ENCODE measurements at places on chromosomes 5 and 9.

- no peak for DNase-seq
Observed at GRCh38 chr5:111224561-111225345, 569 bp downstream of the CAMK4 start.

DNA sequence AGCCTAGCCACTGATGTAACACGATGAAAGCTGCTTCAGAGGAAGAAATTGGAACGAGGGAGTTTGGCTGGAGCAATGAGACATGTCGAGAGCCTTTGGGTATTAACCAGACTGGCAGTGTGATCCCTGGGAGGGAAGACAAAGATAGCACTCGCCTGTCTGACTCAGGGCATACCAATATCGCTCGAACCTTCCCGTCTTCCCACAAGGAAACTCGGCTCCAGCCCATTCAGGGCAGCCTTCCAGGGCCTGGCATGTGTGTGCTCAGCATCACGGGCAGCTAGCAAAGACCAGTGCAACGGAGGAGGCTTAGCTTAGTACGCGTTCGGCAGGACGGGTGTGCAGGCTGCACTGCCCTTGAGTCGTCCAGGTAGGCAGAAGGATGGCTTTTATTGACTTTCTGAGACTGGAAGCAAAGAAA is 356.9 kb upstream of the WWC1 start:
- DNase-seq = no peak

DNA sequence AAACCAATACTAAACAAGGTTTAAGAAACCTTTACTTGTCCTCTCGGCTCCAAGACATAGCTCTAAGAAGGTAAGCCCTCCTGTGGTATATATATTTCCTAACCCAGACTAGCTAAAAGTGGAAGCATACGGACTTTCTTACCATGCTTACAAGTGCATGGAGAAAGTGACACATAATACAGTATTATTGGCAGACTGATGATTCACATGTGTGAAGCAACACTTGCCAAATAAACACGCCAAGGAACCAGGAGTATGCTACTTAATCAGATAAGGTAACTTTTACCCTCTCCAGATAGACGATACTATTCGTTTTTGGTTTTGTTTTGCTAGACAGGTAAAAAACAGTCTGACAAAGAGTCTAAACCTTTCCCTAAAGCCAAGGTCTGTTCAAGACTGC is 264.1 kb downstream of the MLLT3 start:
- no peak for DNase-seq

DNA sequence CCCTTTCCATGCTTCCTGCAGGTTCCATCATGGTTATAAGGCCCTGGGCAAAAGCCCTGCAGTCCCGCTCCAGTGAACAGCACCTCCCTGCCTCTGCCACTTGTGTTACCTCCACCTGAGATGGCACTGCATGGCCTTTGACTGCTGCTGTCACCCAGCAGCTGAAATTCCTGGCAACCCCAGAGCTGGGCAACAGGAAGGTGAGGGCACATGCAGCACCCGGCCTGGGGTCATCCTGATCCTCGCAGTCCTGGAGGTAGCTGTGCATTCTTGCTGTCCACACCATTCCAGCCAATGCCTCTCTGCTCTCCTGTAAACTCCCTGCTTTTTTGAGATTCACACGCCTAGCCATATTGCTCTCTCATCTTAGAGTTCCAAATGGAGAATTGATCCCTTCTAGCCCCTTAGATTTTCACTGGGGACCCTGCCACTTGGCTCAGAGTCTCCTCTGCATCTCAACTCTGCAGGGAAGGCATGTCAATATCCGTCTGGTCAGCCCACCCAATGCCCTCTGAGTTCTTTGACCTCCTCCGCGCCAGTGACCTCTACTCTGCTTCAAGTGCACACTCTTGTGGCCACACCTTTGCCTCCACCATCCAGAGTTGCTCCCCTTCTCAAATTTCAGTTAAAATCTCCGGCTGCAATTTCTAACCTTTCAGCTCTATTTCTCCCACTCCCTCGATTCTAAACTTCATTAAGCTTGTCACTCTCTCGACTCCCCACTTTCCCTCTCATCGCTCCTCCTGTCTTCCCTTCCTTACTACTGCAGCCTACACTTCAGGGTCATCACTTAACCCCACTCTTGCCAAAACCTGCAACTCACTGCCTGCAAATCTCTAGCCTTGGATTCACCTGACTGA is 93.4 kb downstream of the ANKH start:
- DNase-seq = no peak

DNA sequence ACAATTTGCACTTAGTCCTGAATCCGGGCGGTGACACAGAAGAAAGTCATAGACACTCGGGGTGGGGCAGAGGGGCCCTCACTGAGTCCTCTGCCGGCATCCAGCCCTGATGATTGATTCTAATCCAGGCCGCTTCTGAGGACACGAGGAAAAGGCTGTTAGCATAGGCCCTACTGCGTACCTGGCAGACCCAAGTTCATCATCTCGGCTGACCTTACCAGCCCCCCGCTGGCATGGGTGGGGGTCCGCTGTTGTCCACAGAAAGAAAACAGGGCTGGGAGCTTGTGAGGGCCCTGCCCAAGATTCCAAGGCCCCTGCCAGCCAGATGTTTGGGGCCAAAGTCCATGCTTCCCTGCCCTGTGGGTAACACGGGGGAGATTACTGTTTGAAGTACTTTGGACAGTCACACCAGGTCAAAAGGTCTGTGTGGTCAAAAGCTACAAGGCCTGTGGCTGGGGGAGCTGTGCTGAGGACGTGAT is 24.5 kb downstream of the ERGIC1 start:
- no peak for DNase-seq
